ENCODE measurements at places on chromosomes 2 and 18.

DNA sequence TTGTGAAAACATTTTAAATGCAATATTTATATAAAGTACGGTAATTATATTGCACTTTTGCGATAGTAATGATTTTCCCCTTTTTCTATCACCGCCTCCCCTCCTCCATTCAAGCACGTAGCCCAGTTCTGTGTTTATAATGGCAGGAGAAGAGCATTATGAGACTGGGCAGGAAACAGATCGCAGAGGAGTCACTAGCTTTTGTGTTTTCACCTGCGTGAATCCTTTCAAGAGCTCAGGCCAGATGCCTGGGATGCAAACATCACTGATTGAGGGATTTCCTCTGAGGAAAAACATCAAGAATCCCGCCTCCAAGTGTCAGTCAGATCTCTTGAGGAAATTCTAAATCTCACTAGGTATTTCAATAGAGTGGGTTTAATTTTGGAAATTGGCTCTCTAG lies 178.4 kb upstream of the FN1 start:
- no peak for DNase-seq

DNA sequence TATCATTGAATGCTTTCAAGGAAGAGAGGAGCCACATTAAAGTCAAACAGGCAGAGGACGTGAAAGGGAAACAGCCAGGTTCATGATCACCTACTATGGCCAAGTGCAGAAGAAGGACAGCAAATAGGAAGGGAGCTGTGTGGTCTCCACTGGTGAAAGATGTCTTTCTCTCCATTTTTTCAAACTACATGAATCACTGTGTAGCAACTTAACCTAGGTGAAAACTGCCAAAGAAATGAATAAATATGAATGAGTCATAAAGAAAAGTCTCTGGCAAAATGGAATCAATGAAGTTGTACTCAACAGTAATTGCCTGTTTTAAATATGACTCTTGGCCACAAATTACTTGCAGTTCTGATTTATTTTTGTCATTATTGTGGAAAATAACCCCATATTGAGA lies 452.6 kb upstream of the PKDCC start:
- no peak for DNase-seq

DNA sequence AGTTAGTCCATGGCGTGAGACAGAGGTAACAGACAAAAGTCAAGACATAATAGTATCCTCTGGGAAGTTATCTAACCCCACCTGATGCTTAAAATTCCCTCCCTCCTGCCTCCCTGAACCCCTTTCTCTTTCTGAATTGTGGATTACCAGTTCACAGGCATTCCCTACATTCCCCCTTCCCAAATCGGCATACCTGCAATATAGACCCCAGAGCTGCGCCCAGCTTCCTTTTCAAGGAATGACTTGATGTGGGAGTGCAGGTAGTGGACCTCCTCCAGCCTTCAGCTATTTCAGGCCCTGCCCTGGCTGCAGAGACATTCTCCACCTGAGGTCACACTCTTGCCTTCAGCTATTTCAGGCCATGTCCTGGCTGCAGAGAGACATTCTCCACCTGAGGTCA lies 111.1 kb upstream of the KLF7 start:
- no peak for DNase-seq

- DNase-seq: no peak
These were observed 599.5 kb downstream of the KCNJ3 start for GRCh38 chr2:155298001-155298400.

DNA sequence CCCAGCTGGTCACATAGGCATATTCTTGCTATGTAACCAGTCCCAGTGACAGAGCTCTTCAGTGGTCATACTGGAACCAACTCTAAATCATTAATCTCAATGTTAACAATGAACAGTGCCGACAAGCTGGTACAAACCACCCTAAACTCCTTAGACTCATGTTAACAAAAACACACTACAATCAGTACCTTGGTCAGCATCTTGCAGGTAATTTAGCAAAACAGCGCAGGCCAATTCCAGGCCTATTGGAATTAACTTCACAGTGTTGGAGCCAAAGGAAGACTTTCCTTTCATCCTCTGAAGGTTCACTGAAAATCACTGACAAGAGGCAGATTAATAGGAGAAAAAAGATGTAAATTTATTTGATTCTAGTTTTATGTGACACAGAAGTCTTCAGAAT lies 396.4 kb downstream of the PIK3C3 start:
- no peak for DNase-seq

- DNase-seq: no peak
These were observed 95.0 kb upstream of the ZNF521 start for GRCh38 chr18:25446972-25447371.
